ENCODE measurements at places on chromosomes 1 and 21. TPM values are rescaled to one million over a fixed set of nuclear protein-coding genes. Genes with fewer than 3 reads are reported as not detected.

The ARMH1 gene
- 3.0 TPM for total RNA-seq

GRCh38 chr1:229843627-229844238, 217.7 kb downstream of the URB2 start:
- DNase-seq: no peak

DNA sequence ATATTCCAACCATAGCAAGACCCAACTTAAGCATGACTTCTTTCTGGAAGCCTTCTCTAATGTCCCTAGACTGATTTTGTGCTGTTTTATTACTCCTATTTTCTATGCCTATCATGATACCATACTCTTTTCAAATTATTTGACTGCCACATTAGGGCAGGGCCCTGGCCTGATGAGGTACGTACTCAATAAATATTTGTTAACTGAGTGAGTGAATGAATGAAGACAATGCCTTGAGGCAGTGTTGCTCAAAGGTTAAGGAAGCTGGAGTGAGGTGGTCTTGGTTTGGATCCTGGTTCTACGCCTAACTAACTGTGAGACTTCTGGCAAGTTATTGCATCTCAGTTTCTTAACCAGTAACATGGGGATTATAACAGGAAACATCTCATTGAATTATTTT, 38.3 kb upstream of the BACH1 start:
- no peak for DNase-seq

DNA sequence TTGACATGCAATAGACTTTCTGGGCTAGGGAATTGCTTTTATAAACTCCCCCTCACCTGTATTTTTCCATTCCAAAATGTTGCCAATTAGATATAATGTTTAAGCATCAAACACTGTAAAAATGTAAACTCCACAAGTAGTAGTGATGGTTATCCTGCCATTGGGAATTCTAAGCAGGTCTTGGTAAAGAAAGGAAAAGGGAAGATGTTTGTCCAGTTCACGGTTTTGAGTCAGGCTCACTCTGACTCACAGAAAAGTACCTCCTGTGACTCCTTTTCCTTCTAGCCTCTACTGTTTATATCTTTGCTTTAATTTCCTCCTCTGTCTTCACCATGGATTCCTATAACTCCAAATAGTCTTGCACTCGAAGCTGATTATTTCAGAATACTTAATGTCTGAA, 19.0 kb upstream of the PTPN14 start:
- no peak for DNase-seq

GRCh38 chr1:151443846-151444782, 15.2 kb downstream of the POGZ start:
- peak; percentile 63 for DNase-seq

DNA sequence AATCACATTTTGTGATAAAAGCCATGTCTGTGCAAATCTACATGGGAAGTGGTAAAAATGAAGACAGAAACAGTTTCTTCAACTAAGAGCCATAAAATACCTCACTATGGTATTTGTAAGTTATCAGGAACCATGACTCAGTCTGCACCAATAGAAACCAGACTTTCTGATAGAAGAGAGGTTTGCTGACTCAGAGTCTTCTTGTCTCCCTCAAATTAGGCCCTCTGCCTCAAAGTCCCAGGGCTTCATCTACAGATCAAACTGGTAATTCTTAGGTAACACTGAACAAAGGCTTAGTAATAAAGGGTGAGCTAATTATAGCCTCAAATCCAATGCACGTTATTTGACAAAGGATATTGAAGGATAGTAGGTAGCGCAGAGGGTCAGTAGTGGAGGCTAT, 30.9 kb upstream of the SSX2IP start:
- DNase-seq: no peak

DNA sequence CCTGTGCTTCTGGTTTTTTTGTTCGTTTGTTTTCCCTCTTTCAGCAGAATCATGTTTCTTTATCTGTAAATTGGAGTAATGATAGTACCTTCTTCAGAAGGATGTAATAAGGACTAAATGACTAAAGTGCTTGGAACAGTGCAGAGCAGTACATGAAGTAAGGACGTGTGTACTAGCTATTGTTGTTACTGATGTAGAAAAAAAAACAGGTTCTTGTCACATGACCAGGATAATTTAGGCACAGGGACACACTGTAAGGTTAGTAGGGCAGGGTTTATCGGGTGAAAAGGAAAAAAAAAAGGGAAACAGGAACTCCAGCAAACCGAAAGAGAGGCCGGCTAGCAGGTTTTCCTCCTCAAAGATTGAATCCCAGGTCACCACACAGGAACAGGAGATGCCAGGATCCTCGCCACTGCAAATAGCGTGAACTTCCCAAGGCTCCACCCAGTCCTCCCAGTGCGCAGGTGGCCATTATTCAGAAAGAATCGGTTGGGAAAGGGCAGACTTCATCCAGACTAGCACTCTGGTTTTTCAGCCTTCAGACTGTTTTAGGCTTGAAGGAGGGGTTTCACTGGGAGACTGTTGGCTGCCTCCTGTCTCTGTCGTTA, 63.8 kb upstream of the PRRC2C start:
- DNase-seq: no peak

GRCh38 chr1:56193656-56194055, 385.7 kb downstream of the PLPP3 start:
- DNase-seq: no peak

Data from ureter (tissue), 1 donor.